ENCODE measurements at places on chromosomes 1 and 21. TPM values are rescaled to one million over a fixed set of nuclear protein-coding genes. Genes with fewer than 3 reads are reported as not detected.

DNA sequence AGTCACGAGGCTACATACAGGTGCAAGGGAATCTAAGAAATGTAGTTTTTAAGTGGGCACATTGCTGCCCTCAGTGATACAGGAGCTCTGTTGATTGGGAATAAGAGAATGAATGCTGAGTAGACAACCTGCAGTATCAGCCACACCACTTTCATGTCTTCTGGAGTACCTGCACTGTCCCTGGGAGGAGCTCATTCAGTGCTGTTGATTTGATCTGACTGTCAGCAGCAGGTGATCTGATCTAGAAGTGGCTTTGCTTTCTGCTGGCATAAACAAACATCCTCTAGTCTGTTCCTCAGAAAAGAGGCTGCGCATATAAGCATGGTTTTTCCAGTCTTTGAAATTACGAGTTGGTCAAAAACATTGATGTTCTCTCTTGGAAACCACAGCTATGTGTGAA is 35.5 kb upstream of the LRRC52 start:
- no peak for DNase-seq

- DNase-seq = no peak
Observed at GRCh38 chr1:183515002-183515689, 42.8 kb downstream of the SMG7 start.

DNA sequence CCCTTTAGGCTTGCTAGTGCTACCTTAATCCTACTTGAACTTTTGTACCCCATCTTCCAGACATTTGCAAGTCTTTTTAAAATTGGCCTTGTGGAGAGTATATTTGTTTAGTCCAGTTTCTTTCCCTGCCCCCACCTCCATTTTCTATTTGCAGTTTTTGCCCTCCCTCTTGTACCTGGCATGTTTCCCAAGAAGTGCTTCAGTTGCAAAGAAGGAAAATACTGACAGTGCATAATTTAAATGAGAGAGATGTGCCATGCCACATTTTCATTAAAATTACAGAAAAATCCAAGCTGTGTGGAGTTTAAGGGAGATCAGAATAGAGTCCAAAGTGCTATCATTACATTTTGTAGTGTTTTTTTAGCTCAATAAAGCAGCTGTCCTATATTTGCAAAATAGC is 150.0 kb upstream of the ADGRL2 start:
- DNase-seq = no peak

DNA sequence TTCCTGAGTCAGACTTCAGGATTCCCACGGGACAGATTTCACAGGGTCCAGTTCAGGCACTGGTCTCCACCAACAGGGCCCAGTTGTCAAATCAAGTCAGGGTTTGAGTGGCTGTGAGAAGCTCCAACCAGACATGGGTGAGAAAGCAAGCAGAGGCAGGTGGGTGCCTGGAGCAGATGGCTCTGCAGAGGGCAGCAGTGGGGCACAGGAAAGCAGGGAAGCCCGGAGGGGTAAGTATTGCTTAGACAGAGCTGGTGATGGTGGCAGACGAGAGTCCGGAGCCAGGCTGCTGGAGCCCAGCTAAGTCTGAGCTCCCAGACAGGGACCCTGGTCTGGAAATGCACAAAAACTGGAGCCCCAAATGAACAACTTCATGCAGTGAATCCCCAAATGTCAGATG is 40.4 kb downstream of the RIMS3 start:
- DNase-seq = no peak

GRCh38 chr1:232590744-232591082 is 39.2 kb downstream of the SIPA1L2 start:
- DNase-seq = no peak

GRCh38 chr1:193299038-193299437 is 112.6 kb upstream of the B3GALT2 start:
- DNase-seq = no peak

DNA sequence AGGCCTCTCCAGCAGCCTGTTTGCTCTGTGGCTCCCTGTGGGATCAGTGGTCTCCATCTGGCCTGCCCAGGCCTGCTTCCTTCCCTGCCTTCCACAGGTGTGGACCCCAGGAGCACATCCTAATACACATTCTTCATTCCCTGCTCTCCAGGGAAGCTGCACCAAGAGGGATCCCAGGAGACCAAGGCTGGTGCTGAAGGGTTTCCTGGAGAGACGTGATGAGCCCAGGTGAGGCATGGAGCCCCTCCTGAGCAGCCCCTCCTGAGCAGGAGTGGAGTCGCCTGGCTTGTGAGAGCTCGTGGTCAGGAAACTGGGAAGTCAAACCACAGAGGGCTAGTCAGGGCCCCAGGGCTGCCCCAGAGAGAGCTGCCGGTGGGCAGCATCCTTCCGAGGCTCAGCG is 561.4 kb downstream of the MATN1 start:
- DNase-seq = no peak

- DNase-seq = no peak
Observed at GRCh38 chr1:61323681-61324328, 241.4 kb downstream of the NFIA start.

DNA sequence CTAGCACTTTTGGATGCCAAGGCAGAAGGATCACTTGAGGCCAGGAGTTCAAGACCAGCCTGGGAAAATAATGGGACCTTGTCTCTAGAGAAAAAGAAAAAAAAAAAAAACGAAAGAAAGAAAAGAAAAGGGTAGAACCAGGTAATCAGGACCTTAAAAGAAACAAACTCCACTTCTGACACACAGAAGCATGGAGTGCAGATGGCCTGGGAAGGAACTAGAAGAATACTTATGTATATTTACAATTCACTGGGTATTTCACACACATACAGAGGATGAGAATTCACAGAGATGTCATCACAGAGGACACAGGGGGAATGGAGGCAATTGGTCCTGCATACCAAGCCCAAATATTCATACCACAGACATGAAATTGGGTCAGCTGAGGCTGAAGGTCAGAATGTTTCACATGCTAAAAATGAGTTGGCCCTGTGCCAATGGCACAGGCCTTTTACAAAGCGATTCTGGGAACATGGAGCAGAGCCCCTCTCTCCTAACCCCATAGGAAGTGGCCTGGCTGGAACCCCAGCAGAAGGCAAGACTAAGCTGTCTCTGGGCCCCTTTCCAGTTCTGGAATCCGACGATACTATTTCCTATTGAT is 4.4 kb downstream of the B4GALT3 start:
- DNase-seq = no peak

GRCh38 chr1:205809942-205810345 is 3.1 kb downstream of the SLC41A1 start:
- DNase-seq = no peak

- DNase-seq = no peak
Observed at GRCh38 chr21:38753114-38753513, 52.6 kb upstream of the ETS2 start.

DNA sequence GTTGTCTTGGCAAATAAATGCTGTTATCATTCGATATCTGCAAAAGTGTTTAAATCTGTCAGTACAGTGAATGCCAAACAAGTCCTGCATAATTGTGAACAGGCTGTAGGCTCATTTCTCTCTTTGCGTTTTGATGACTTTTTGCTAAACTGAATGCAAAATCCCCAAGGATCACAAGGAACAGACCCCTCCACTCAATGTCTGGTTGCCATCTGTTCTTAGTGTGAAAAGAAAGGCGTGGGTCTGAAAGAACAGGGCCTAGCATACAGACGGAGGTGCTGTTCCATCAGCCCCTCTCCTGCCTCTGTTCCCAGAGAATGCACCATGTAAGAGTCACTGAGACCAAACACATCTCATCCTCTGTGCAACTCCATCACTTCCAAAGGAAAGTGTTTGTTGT is 40.4 kb downstream of the EIF2B3 start:
- no peak for DNase-seq

GRCh38 chr1:110580244-110580643 is 25.9 kb downstream of the KCNA2 start:
- DNase-seq = no peak

- DNase-seq = no peak
Observed at GRCh38 chr1:62993844-62994243, 209.9 kb downstream of the ATG4C start.

DNA sequence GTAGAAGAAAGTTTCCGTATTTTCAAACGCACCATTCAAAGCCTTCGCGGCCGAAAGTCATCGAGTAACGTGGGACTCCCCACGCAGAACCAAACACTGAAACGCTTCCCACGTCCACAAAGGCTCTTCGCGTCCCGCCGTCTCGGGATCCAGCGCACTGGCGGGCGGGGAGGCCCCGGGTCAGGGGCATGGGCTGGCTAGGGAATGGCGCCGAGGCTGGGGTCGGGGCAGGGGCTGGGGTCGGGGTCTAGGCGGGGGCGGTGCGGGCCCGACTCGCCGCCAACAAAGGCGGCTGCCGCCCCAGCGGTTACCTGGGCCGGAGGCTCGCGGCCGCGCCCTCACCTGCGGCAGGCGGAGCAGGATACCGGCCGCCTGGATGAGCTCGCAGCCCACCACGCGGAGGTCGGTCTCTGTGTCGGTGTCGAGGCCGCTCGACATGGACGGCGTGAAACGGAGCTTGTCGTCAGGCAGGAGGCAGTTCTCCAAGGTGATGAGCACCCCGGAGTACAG is 403 bp downstream of the CCNL2 start:
- no peak for DNase-seq

GRCh38 chr21:29237110-29238052 is 61.3 kb upstream of the BACH1 start:
- DNase-seq = no peak

DNA sequence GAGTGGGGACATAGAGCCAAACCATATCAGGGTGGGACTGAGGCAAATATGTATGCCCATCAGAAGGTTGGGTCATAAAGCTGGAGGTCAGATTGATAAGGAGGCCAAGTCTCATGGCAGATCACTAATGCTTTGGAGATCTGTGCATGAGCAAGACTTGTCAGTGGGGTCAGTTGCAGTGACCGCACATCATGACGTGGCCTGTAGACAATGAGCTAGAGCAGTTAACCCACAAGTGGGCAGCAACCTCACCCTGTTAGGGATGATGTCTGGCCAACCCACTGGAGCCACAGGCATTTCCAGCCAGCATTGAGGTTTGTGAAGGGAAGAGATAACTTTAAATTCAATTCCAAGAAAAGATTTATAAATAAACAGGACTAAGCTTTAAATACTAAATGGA is 66.7 kb downstream of the XCL1 start:
- no peak for DNase-seq

DNA sequence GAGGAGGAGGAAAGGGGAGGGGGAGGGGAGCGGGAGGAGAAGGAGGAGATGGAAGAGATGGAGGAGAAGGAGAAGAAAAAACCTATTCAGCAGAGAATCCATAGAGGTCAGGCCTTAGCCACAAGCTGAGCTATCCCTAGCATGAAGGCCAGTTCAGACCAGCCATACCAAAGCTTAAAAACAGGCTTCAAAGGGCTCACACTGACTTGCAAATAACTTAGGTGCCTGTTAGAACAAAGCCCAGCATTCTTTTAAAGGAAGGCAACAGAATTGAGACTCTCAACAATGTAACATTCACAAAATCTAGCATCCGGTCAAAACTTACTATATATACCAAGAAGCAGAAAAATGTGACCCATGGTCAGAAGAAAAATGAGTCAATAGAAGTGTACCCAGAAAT is 43.6 kb upstream of the IFFO2 start:
- no peak for DNase-seq

SYT14 gene
- total RNA-seq = not detected

GFI1 gene
- total RNA-seq = 1.0 TPM

IL19 gene
- total RNA-seq = not detected

CGN gene
- total RNA-seq = 5.6 TPM

Data from omental fat pad (tissue), 4 donors.